ENCODE measurements at places on chromosomes 2 and 18.
A peak's percentile ranks its signal among the peaks of the same experiment; 100 is the strongest.

DNA sequence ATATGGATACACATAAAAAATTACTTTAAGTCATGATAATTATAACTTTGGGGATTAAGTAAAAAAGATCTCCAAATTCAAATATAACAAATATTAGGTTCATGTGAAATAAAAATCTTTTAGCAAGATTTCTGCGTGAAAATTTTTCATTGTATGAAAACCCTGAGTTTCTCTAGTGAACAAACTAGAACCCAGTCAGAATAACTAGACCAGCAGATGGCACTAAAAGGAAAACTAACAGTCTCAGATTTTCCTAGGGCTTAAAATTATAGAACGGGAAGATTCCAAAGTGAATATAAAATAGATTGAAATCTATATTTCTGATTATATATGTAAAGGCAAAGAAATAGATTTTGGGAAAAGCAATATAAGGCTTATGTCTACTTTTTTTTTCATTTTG lies 43.3 kb downstream of the TMEM200C start:
- DNase-seq, result no peak

DNA sequence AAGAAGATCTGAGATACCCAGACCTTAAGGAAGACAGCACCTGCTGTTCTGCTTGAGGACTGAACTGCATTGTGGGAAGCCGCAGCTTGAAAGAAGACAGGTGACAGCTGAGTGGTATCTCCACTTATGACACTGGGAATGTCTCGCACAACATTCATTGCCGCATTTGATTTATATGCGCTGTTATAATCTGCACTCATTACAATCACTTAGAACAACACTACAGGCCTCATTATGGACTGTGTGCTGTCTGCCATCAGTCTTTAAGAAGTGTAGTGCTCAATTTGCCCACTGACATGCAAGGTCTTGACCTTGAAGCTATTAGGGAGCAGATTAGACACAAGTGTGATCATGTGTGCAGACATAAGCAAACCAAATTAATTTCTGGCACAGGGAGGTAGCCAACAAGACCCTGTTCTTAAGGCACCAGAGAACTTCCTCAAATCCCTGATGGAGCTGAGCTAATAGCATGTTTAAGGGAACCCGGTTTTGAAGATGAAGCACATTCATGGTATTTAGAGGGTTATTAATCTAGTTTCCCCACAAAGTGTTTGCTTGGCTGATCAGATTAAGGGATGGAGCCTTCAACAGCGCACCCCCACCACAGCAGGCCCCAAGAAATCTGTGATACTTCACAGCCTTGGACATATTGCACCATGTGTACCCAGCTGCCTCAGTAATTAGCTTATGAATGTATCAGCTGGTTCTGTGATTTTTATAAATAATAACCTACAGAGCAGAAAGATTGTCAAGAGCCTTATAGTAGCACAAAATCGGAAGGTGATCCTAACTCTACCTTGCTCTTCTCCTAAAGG lies 146.8 kb downstream of the SATB2 start:
- no peak for DNase-seq

DNA sequence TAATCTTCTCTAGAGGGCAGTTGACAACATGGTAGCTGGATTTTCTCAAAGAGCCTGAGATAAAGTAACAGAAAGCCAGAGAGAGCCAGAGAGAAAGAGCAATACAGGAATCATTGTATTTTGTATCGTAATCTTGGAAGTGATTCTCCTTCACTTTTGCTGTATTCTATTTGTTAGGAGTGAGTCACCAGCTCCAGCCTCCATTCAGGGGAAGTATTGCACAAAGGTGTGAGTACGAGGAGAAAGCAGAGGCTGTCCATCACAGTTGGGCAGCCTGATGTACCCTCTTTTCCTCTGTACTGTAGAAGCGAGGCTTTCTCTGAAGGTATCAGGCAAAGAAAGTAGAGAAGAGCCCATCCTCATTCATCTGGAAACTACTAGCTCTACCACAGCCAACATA lies 176.8 kb downstream of the KCNS3 start:
- no peak for DNase-seq

DNA sequence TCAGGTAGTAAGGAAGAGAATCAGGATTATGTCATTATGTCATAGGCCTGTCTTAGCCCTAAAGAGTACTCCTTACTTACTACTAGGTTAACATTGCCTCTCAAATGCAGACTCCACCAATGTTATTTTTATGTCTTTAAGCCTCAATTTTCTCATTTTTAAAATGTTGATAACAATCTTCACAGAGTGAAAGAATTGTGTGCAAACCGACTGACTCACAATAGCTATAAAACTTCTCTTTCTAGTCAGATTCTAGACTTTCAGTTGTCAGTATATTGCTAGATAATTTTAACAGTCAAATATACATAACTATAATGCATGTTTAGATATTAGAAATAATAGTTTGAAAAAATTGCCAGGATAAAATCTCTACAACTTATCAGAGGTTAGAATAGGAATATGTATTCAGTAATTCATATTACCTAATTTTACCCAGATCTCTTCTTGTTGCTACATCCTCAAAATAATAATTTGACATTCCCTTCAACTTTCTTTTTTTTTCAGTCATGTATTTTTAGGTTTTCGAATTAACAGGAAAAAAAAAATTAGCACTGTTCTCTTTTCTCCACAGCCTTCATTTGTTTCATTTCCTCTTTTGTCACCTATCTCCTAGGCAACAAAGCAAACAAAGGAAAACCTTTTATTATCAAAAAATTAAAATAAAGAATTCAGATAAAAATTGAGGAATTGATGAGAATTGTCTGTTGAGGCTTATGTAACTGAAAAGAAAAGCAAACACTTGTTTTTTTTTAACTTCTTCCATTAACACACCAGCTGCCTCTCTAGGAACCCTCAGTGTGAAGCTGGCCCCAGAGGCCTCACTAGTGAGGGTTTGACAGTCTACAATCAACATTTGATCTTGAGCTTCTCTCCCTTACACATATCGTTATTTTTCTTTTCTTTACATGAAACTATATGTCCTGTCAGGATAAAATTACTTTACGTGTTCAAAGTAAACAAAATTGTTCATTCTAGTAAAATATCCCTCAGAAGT lies 279.0 kb downstream of the CALCRL start:
- DNase-seq, result peak; percentile 91

DNA sequence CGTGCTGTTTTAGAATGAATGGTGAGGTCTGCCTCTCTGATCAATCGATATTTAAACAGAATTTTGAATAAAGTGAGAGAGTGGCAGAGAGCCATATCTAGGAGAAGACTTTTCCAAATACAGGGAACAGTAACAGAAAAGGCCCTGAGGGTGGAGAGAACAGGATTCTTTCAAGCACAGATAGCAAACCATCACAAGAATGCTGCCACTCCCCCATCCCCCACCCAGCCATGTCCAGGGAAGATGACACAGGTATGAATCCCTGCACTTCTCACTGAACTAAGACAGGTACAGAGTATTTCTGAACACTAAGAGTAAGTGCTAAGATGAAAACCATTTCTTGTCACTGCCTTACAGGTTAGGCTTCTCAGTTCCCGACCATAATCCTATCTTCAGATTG lies 23.6 kb downstream of the LRATD1 start:
- no peak for DNase-seq

DNA sequence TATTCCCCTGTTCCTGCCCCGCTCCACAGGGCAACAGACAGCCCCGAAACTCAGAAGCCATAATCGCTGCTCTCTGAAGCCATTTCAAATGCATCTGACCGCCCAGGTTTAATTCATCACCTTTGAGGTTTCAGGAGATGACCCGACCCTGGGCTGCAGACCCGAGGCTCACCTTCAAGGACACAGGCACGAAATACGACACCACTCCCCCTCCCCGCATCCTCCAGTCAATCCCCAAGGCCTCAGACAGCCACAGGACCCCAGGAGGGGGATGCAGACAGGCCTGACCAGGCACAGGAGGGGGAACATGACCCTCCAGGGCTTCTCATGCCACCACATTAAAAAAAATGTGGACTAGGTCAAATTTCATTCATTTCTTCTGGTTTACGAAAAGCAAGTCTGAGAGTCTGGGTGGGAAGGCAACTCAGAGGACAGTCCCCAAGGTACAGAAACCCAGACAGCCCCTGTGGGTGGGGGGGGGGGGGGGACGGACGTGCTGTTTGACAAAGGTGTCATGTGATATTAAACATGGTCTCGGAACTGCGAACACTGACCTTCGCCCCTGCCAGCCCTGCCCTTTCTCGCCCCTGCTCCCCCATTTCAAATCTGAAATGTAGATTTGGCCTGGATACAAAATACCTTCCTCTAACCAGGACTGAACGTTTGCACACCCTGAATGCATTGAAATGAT lies 142.9 kb downstream of the BCL11A start:
- DNase-seq, result no peak

GRCh38 chr18:75086494-75087034 lies 122.4 kb downstream of the PTGR3 start:
- no peak for DNase-seq

DNA sequence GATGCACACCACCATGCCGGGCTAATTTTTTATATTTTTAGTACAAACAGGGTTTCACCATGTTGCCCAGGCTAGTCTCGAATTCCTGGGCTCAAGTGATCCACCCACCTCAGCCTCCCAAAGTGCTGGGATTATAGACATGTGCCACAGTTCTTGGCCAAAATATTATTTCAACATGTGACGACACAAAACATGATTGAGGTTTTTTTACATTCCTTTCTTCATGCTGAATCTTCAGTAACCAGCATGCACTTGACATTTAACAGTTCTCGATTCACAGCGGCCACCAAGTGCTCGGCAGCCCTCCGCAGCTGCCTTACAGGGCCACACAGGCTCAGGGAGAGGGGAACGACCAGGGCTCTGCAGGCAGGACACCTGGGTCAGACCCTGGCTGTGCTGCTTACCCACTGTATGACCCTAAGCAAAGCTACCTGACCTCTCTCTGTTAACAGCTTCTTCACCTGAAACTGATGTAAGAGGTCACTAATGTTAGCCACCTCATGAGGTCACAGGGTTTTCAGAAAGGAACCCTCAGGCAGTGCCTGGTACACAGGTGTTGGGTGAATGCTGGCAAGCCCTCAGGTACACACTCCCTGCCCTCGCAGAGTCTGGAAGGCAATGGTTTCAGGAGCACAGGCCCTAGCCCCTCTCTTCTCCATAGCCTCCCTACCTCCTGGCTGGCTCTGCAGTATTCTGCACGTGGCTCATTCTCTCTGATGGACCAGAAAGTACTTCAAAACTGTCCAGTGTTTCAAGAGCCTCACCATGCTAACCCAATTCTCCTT lies 25.7 kb downstream of the TUBB6 start:
- no peak for DNase-seq

GRCh38 chr2:545711-546650 lies 131.2 kb downstream of the TMEM18 start:
- DNase-seq, result no peak

GRCh38 chr2:96486696-96487095 lies 18.5 kb downstream of the NEURL3 start:
- DNase-seq, result no peak

DNA sequence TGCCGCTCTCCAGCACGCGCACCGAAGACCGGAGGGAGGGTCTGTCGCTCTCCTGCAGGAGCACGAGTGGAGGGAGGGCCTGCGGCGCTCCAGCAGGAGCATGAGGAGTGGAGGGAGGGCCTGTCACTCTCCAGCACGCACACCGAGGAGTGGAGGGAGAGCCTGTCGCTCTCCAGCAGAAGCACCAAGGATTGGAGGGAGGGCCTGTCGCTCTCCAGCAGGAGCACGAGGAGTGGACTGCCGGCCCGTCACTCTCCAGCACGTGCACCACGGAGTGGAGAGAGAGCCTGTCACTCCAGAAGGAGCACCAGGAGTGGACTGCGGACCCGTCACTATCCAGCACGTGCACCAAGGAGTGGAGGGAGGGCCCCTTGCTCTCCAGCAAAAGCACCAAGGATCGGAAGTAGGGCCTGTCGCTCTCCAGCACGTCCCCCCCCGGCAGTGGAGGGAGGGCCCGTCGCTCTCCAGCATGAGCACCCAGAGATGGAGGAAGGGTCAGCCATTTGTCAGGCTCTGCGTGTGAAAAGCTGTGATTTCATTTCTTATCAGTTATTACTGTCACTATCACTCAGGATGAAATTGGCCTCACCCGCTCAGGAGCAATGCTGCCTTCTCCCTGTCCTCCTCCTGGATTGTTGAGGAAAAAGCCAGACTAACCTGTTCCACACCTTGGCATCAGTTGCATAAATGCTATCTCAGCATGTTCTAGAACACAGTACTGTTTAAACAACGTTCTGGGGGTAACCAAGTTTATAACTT lies 35.9 kb downstream of the ADI1 start:
- no peak for DNase-seq

GRCh38 chr2:161122772-161123530 lies 37.3 kb upstream of the TANK start:
- DNase-seq, result peak; percentile 70

GRCh38 chr18:28189400-28190239 lies 12.7 kb upstream of the CDH2 start:
- DNase-seq, result peak; percentile 26

DNA sequence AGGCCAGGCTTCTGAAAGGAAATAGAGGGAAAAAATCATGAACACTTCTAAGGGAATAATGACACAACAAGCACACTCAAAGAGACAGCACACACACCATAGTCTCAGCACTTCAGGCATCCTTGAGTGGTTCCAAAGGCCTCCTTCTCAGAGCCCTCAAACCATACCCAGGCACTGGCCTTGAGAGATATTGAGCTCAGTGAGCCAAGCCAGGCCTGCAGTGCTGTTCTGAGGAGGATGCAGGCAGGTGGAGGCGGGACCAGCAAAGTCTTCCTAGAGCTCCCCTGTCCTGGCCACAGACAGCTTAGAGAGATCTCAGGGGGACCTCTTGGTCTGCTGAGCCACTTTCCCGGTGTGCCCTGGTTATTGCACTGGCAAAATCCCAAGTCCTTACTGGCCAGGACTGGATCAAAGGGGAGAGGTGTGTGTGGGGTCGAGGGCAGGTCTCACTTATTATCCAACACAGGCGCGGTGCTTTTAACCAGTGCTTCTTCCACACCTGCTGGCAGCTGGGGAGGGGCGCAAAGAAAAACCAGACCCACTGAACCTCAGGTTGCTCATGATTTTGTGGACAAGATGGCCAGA lies 86.8 kb upstream of the HAAO start:
- no peak for DNase-seq

- DNase-seq, result no peak
Observed at GRCh38 chr2:105972246-105972645, 221.9 kb downstream of the UXS1 start.

DNA sequence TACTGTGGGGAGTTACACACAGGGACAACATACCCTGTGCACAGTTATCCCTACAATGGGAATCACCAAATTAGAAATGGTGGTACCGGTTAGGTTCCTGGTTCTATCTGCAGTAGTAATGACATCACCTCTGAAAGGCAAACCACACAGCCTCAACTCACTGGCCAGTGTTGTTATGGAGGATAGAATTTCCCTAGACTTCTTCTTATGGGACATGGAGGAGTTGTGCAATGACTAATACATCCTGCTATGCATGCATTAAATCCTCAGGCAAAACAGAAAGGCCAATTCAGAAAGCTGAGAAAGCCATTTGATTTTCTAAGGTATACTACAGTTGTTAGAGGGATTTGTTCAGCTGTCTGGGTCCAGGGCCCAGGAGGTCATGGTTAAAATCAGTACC lies 439.3 kb downstream of the TMX3 start:
- DNase-seq, result no peak
